CD4-positive, alpha-beta T cell treated with Interleukin-17A for 1 hour (primary cell): ENCODE measurements at places on chromosomes 16 and 17.

DNA sequence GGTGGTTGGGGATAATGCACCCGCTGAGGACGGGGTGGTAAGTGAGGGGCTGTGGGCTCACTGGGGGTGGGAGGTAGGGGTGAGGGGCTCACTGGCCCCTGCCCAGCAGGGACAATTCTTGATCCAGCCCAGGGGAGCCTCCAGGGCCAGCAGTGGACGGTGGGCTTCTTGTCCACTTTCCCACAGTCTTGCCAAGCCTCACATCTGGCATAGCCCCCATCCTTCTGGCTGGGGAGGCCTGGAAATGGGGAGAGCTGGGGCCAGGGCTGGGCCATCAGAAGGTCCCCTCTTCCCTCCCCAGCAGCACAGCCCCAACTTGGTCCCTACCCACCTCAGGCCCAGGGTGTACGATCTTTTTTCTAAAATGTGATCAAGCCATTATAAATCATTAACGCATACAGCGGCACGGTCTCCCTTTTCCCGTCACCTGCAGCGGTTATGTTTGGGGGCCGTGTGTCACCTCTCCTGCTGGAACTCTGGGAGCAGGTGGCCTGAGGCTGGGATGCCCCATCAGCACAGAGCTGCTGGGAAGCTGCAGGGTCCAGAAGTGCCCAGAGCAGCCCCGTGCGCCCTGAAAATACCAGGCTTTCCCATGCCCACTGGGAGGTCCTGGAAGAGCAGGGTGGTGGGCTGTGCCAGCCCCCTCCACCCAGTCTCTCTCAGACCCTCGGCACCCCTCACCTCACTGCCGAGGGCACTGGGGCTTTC lies 7.2 kb upstream of the SETD6 start:
- DNase-seq: no peak

DNA sequence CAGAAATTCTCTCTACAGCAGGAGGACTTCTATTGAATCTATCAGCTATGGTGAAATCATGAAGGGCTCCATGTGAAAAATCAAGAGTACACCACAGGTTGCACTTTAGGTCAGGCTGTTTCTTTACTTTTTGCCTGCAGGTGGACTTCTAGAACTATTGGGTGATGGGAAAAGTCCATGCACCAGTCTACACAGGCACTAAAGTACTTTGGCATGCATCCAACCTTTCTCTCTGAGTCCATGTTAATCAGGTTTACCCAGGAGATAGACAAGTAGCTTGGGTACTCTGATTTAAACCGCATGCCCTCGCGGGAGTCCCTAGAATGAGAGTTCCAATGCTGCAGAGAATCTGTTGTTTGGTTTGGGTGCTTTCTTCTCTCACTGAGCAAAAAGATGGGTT lies 9.1 kb upstream of the ANKFN1 start:
- no peak for DNase-seq

DNA sequence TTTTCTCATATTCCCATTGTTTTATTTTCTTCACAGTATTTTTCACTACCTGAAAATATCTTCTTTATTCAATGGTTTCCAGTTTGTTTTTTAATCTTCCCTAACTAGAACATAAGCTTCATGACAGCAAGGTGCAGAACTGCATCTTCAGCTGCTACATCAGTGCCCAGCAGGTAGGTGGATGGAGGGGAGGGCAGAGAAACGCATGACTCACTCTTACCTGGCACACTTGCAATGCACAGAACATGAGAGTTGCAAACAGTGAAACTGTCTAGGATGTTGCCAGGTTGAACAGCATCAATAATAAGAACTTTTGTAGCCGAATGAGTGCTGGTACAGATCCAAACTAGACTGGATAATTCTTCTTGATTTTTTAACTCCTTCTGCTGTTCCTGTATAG lies 127.1 kb downstream of the SPAG9 start:
- DNase-seq: no peak

DNA sequence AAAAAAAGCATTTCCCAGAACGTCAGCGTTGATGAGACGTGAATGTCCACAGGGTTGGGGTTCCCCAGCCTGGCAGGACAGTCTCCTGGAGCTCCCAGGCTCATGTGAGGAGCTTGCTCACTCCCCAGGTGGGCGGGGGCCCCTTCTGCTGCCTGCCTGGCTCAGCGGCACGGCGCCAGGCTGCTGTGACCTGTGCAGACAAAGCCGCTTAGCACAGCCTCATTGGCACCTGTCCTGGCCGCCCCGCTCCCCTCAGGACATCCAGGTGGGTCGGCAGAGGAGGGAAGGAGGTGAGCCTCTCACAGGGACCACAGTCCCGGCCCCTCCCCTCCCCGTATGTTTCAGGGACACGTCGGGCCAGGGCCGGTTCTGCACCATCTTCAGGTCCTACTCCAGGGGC lies 12.9 kb upstream of the WFIKKN1 start:
- DNase-seq: no peak

- no peak for DNase-seq
Observed at GRCh38 chr16:60073376-60073775, 1339.3 kb upstream of the GOT2 start.

- no peak for DNase-seq
Observed at GRCh38 chr17:55433029-55433628, 11.5 kb upstream of the MMD start.

- no peak for DNase-seq
Observed at GRCh38 chr16:69861292-69862030, 89.7 kb upstream of the CLEC18A start.

- DNase-seq: no peak
Observed at GRCh38 chr17:72110942-72111318, 9.9 kb upstream of the SOX9 start.

GRCh38 chr17:10261098-10261497 lies 62.7 kb upstream of the GAS7 start:
- DNase-seq: no peak

- no peak for DNase-seq
Observed at GRCh38 chr17:607361-608147, 107.1 kb downstream of the VPS53 start.

DNA sequence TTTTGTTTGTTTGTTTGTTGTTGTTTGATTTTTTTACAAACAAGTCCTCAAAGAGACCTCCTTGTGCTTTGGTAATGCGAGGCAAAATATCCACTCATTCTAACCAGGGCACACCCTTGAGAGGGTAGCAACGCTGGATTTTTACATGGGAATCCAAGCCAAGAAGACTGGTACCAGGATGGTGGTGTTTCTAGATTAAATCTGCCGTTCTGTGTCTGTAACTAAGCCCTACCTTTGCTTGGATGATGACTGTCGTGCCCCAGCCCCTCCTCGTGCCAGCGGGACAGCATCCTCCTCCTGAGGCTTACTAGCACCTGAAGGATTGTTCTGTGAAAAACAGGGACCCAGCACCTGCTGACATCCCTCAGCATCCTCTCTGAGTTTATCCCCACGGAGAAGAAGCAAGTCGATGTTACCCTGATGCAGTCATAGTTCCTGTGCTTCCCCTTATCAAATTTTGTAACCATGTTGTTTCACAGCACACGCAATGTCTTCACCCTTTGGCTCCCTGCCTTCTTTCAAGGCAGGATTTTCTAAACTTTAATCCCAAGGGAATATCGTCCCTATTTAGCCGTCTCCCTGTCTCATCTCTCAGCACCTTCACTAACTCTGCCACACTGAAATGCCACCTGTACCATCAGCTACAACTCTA lies 5.1 kb upstream of the HSBP1 start:
- DNase-seq: no peak

- DNase-seq: peak; percentile 66
Observed at GRCh38 chr17:40086150-40087044, 14.0 kb downstream of the NR1D1 start.

DNA sequence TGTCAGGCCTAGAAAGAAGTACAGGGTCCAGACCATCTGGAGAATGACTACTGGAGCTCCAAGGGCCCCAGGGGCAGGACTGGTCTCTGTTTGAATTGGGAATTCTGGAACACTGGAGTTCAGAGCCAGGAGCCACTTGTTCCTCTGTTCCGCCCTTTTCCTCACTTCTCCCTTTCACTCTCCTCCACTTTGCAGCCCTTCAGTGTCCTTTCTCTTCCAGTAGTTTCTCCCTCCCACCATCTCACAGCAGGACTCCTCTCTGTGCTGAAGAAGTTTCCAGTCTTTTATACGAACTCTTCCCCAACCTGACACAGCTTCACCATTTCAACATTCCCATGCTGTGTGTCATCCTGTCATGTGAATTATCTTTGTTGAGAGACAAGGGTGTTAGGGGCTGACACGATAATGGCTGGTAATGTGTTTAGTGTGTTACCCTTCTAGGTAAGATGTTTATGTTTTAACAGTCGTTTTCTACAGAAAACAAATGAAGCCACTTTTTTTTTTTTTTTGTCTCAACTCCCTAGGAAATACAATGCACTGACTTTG lies 180.3 kb upstream of the MYOCD start:
- no peak for DNase-seq

DNA sequence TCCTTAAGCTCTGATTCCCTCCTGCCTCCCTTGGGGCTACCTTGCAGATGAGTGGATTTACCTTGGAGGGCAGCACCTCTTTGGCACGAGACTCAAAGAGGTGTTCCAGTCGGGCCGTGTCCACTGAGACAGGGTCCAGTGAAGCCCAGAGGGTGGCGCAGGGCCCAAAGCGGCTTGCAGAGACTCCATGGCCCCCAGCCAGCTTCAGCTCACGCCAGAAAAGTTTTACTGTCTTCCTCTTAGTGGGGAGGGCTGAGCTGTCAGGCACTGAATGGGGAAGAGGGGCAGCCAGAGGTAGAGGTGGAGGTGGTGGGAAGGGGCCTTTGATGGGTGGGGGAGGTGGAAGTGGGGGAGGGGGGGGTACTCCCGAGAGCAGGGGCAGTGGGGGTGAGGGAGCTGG lies 6.7 kb downstream of the TMEM208 start:
- DNase-seq: no peak

GRCh38 chr17:1447052-1447451 lies 9.0 kb downstream of the CRK start:
- DNase-seq: no peak

DNA sequence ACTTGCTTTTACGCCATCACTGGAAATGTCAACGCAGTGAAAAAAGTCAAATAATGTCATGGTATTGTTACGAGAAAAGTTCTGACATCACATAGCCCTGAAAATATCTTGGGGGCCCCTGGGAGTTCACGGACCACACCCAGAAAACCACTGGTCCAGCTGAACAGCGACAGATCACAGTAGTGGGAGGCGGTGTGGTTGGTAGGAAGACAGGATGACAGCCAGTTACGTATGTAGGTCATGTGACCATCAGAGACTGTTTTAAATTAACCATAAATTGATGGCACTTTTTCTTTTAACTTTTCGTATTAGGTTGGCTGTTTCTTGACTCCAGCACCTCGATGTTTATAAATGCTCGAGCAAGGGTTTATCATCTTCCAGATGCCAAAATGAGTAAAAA lies 11.9 kb downstream of the ERCC4 start:
- no peak for DNase-seq

- DNase-seq: no peak
Observed at GRCh38 chr17:44038604-44039011, 23.8 kb upstream of the TMEM101 start.

DNA sequence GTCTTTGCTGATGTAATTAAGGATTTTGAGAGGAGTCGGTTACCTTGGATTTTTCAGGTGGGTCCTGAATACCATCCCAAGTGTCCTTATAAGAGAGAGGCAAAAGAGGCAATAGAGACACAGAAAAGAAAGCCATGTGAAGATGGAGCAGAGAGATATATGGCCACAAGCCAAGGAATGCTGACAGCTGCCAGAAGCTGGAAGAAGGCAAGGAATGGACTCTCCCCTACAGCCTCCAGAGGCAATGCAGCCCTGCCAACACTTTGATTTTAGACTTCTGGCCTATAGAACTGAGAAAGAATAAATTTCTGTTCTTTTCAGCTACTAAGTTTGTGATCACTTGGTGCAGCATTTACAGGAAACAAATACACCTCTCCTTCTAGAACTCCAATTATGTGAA lies 8.2 kb upstream of the RNFT1 start:
- no peak for DNase-seq

DNA sequence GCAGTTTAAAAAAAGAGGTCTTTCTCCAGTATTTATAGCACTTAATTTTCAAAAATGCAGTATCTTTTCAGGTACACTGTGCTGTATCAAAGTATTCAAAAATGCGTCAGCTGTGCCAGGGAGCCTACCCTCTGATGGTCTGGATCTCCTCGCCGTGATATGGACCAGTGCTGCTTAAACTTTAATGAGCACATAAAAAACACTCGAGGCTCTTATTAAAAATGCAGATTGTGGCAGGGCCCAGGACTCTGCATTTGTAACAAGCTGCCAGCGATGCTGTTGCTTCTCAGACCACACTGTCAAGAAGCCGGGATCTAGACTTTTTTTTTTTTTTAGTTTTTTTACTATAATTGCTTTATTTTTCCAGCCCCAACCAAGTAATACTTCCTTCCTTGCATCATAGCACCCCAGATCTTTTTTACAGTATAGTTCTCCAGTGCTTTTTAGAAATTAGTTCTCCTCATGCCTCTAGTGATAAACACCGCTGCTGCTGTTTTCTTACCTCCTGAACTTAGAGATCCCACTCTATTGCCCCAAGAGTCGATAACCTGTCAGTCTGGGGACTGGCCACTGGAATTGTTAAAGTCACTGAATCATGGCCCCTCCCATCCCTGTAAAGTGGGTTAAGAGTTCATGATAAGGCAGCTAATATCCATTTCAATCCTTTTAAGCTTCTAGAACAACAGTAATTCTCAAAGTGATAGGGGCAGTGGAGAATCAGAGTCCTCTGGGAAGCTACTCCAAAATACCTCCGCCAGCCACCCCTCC lies 1.6 kb upstream of the SMARCD2 start:
- no peak for DNase-seq

- DNase-seq: no peak
Observed at GRCh38 chr16:56261656-56262055, 70.4 kb downstream of the GNAO1 start.

- peak; percentile 78 for DNase-seq
Observed at GRCh38 chr17:40075201-40075941, 12.6 kb downstream of the THRA start.

DNA sequence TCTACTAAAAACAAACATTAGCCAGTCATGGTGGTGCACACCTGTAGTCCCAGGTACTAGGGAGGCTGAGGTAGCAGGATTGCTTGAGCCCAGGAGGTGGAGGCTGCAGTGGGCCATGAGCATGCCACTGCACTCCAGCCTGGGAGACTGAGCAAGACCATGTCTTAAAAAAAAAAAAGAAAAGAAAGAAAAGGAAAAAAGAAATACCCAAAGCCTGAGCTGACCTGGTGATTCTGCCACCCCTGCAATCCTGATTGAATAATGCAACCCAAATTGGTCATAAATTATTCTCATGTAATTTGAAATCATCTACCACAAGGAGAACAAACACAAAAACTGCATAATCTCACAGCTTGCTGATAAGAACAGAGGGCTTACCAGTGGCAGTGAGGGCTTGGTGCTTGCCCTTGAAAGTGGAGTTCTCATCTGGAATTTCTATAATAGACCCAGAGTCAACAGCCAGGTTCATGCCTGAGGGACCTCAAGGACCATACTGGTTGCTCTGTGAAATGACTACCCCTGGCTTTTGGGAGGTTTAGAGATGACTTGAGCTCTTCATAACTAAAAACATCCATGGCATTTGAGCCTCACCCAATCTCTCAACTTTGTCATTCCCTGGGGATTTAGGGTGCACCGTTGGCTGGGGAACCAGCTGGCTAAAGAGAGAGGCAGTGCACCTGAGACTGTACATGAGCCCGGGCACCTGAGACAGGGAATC lies 35.4 kb upstream of the TMC5 start:
- no peak for DNase-seq

GRCh38 chr17:2856727-2857126 lies 60.5 kb downstream of the RAP1GAP2 start:
- DNase-seq: no peak
